AG09309 (cell line): ENCODE measurements at places on chromosomes 2 and 18.

DNA sequence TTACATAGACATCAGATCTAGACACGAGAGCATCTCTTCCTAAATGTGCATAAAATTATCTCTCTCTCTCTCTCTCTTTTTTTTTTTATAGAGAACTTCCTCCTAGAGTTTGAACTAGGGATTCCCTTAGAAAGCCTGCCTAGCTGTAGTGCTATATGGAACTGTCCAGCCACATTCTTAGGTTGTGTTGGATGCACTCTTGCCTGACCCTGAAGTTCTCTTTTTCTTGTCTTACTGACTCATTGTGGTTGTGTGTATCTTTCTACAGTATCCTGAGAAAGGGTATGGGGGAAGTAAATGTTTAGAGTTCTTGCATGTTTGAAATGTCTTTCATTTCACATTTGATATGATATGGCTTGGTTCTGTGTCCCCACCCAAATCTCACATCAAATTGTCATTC, 368.2 kb downstream of the CDH2 start:
- no peak for DNase-seq

GRCh38 chr2:40554665-40555294, 102.9 kb upstream of the SLC8A1 start:
- no peak for DNase-seq

DNA sequence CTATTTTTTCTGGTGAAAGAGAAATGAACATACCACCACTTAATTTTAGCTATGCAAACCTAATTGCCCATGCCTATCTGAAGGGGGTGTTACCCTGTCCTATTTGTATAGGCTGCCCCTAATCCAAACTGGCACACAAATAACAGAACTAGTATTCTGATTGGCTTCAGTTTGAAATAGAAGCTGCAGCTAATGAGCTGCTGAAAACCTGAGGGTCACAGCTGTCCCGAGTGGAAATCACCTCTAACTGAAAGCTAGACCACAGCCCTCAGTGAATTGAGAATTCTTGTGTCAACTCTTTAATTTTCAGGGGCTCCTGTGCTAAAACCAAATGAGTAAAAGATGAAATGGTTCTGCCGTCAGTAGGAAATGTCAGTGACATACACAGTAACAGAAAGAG, 28.7 kb downstream of the CCDC141 start:
- no peak for DNase-seq

GRCh38 chr18:36901277-36901701, 72.4 kb downstream of the KIAA1328 start:
- no peak for DNase-seq

DNA sequence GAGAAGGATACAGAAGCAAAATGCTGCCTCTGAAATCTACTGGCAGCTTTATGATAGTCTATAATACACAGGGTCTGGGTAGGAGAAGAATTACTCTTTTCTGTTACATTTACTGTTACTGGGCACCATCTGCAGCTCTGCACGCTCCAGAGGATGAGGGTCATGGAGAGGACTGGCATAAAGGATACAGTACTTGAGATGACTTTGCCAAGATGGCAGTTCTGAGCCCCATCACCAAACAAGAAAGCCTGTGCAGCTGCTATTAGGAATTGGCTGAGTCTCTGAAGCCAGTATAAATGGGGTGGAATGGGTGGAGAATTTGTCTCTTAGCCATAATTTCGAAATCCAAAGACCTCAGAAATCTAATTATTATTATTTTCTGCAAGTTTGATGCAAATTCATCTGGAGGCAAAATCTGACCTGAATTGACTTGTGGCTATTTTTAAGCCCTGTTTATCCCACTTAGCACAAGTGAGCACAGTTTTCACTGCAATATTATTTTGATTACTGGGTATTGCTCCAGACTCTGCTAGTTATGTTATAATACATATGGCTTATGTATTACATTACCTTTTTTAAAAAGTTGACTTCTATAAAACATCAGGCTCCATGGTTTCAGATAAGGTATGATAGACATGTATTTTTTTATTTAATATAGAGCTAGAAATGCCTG, 579.5 kb downstream of the MBD2 start:
- DNase-seq = no peak
